ENCODE measurements at places on chromosomes 5 and 9. TPM values are rescaled to one million over a fixed set of nuclear protein-coding genes. Genes with fewer than 3 reads are reported as not detected.
A peak's percentile ranks its signal among the peaks of the same experiment; 100 is the strongest.

CDX1 gene
- polyA plus RNA-seq: not detected

GRCh38 chr9:22100626-22101025 lies 91.5 kb upstream of the CDKN2B start:
- no peak overlapping the region for H3K27ac ChIP-seq
- no peak overlapping the region for H3K4me3 ChIP-seq
- DNase-seq: no peak

DNA sequence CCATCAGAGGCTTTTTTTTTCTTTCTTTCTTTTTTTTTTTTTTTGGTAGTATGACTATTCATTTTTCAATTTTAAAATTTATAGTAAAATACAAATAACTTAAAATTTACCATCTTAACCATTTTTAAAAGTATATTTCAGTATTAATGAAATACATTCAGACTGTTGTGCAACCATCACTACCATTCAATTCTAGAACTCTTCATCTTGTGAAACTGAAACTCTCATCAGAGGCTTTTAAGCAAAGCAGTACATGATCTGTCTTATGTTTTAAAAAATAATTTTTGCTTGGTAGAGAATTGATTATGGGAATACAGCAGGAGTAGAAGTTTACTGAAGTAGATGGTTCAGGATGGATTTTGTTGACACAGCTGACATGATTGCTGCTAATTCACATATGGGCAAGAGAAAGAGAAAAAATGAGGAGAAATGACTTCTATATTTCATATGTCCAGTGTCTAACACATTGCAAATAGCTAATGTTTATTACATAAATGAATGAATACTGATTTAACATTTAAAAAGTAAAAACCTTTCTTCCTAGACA lies 13.4 kb downstream of the ELOVL7 start:
- H3K36me3 ChIP-seq: no peaks in the 10 kb centered on the region
- no peak overlapping the region for H3K27ac ChIP-seq
- H3K4me3 ChIP-seq: no peak overlapping the region
- no peak for DNase-seq
- H3K27me3 ChIP-seq: peaks cover 3% of the 10 kb centered on the region

DNA sequence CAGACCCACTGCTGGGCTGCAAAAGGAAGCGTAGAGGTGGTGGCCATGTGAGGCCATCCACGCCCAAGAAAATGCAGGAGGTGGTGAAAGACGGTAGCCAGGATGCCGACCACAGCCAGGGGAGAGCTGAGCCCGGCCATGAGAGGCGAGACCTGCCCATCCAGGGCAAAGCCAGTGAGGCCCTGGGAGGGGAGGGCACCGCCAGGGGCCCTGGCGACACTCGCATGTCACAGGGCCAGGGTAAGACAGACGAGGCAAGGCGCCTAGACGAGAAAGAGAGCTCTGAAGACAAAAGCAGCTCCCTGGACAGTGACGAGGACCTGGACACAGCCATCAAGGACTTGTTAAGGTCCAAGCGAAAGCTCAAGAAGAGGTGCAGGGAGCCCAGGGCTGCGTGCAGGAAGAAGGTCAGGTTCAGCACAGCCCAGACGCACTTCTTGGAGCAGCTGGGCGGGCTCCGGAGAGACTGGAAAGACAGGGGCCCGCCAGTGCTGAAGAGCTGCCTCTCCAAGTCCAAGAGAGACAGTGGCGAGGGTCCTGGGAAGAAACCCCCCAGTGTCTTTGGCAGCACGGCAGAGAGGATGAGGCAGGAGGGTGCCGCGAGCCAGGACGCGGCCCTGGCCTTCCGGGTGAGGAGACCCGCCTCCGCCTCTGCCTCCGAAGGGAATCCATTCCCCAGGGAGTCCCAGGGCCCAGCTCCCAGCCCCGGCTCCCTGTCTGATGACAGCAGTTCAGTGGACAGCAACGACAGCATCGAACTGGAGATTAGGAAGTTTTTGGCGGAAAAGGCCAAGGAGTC lies 6.9 kb downstream of the PPP1R26 start:
- H3K4me3 ChIP-seq: no peak overlapping the region
- no peak for DNase-seq
- H3K4me1 ChIP-seq: peaks cover 4% of the 10 kb centered on the region
- peaks cover 47% of the 10 kb centered on the region for H3K27me3 ChIP-seq
- no peaks in the 10 kb centered on the region for H3K36me3 ChIP-seq

DNA sequence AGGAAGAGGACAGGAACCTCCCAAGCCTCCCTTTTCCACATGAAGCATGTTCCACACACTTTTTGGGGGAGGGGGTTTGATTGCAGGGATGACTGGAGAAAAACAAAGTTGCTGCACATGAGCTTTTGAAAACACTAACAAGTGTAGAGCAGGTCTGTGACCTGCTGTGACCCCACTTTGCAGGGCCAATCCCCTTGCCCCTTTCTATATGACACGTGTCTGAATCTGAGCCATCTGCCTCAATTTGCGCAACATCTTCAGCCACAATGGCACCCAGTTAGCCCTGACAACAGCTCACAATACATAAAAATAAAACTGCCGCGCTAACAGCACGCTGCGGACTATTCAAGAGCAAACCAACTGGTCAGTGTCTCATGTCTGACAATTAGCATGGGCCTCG lies 227.8 kb upstream of the TBCA start:
- peaks cover 12% of the 10 kb centered on the region for H3K36me3 ChIP-seq
- DNase-seq: no peak
- H3K27ac ChIP-seq: no peak overlapping the region
- no peaks in the 10 kb centered on the region for H3K27me3 ChIP-seq

FREM1 gene
- polyA plus RNA-seq: not detected

DNA sequence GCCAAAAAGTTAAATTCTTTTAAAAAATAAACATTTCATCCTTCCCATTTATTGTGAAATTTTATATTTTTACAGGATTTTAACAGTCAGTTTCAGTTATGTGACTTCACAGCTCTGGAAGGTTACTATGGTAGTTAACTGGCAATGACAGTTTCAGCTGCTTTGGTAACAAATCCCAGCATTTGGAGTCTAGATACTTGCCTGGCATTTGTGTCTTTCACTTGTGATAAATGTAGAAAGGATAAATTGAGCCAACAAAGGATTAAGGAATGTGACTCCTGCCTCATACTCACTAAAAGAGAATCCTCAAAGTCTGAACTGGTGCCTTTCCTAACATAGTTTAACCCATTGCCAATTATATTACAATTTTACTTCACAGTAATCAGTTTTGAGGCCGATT lies 315.5 kb downstream of the FER start:
- no peaks in the 10 kb centered on the region for H3K4me1 ChIP-seq
- H3K27ac ChIP-seq: no peak overlapping the region
- H3K27me3 ChIP-seq: no peaks in the 10 kb centered on the region
- peaks cover 11% of the 10 kb centered on the region for H3K36me3 ChIP-seq
- no peak overlapping the region for H3K4me3 ChIP-seq
- DNase-seq: no peak

GRCh38 chr9:134889386-134890154 lies 9.0 kb downstream of the FCN2 start:
- DNase-seq: no peak
- H3K4me1 ChIP-seq: no peaks in the 10 kb centered on the region
- no peak overlapping the region for H3K27ac ChIP-seq
- H3K36me3 ChIP-seq: no peaks in the 10 kb centered on the region
- H3K27me3 ChIP-seq: peaks cover 9% of the 10 kb centered on the region
- no peak overlapping the region for H3K4me3 ChIP-seq

RORB gene
- not detected for polyA plus RNA-seq

DNA sequence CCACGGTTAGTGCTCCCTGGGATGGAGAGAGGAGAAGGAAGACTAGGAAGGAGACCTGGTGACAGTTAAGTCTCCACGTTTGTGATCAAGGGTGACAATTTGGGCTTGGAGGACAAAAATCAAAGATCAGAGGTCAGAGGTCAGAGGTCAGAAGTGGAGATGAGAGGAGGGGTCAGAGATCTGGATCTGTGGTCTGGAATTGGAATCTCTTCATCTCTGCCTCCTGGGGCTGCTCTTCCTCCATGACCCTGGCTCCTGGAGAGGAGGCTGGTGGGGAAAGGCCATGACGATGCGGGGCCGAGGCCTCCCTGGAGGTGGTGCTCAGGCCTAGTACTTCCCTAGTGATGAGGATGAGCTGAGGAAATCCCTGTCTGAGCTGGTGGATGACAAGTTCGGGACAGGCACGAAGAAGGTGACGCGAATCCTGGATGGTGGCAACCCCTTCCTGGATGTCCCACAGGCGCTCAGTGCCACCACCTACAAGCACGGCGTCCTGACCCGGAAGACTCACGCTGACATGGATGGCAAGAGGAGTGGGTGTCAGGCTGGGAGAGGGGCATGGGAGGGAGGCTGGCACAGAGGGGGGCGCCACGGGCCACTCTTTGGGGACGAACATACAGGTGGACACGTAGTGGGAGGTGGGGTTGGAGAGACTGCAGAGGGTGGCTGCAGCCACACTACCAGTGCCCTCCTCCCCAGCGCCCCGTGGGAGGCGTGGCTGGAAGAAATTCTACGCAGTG lies 41.0 kb downstream of the PSD2 start:
- DNase-seq: no peak
- H3K27me3 ChIP-seq: peaks cover 39% of the 10 kb centered on the region
- H3K27ac ChIP-seq: no peak overlapping the region
- H3K36me3 ChIP-seq: peaks cover 2% of the 10 kb centered on the region
- no peaks in the 10 kb centered on the region for H3K4me1 ChIP-seq

DNA sequence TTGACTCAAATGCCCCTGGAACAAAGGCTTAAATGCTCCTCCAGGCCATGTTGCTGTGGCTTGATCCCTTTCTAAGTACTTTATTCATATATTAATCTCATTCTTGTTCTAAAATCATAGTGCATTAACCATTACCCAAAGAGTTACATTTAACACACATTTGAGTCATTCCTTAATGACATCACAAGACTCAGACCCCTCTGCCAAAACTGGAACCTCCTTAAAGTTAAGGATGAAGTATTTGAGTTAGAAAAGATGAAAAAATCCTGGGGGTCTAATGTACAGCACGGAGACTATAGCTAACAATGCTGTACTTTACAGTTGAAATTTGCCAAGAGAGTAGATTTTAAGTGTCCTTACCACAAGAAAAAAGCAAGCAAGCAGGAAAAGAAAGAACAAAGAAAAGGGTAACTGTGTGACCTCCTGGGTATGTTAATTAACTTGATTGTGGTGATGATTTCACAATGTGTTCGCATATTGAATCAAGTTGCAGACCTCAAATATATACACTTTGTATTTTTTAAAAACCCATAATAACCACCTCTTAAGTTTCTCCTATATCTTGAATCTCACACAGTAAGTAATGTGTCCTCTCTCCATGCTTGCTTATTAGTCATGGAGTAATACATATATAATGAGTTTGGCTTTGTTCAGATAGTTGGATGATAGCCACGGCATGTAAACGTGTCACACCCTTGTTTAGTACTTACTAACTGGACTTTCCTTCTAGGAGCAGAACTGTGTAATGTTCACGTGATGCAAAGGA lies 376.9 kb downstream of the SEMA5A start:
- H3K27me3 ChIP-seq: no peaks in the 10 kb centered on the region
- no peaks in the 10 kb centered on the region for H3K4me1 ChIP-seq
- H3K27ac ChIP-seq: no peak overlapping the region
- no peak overlapping the region for H3K4me3 ChIP-seq
- DNase-seq: no peak

SOHLH1 gene
- polyA plus RNA-seq: not detected

- no peak overlapping the region for H3K27ac ChIP-seq
- DNase-seq: no peak
- H3K27me3 ChIP-seq: no peaks in the 10 kb centered on the region
- no peaks in the 10 kb centered on the region for H3K4me1 ChIP-seq
- no peak overlapping the region for H3K4me3 ChIP-seq
- H3K36me3 ChIP-seq: no peaks in the 10 kb centered on the region
Measured at GRCh38 chr5:3518051-3518450, 77.6 kb upstream of the IRX1 start.

PFN3 gene
- polyA plus RNA-seq: not detected

DNA sequence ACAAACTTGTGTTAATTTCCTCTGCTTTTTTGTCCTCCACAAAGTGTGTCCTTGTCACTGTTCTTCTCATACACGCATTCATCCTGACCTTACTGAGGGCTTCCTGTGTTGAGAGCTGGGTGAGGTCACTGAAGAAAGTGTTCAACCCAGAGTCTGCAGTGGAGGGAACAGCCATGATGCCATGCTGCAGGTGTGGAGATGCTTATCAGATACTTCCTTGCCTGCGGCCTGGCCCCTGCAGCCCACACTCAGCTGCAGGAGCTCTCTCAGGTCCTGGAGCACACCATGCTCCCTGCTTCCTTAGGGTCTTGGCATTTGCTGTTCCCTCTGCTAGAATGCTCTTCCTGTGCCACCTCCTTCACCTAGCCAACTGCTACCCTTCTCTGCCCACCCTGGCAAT lies 108.1 kb upstream of the SPRY4 start:
- DNase-seq: peak; percentile 57
- peak overlapping the region; percentile 50 for H3K27ac ChIP-seq
- H3K4me1 ChIP-seq: peaks cover 34% of the 10 kb centered on the region

- no peak for DNase-seq
- H3K27me3 ChIP-seq: peaks cover 3% of the 10 kb centered on the region
- H3K27ac ChIP-seq: no peak overlapping the region
- no peak overlapping the region for H3K4me3 ChIP-seq
Measured at GRCh38 chr5:175460552-175460951, 16.6 kb upstream of the DRD1 start.

EMB gene
- 164 TPM for polyA plus RNA-seq

- H3K36me3 ChIP-seq: no peaks in the 10 kb centered on the region
- H3K27me3 ChIP-seq: no peaks in the 10 kb centered on the region
- DNase-seq: no peak
- H3K4me1 ChIP-seq: peaks cover 10% of the 10 kb centered on the region
Measured at GRCh38 chr5:180975338-180975737, 13.3 kb upstream of the BTNL3 start.

- H3K27me3 ChIP-seq: peaks cover 22% of the 10 kb centered on the region
- DNase-seq: peak; percentile 7
- peak overlapping the region; percentile 88 for H3K4me3 ChIP-seq
- H3K4me1 ChIP-seq: peaks cover 16% of the 10 kb centered on the region
Measured at GRCh38 chr9:92807757-92808725, 43.4 kb upstream of the BICD2 start.

CCDC192 gene
- not detected for polyA plus RNA-seq

GRCh38 chr5:9245071-9245470 lies 300.8 kb downstream of the SEMA5A start:
- no peaks in the 10 kb centered on the region for H3K36me3 ChIP-seq
- H3K27me3 ChIP-seq: peaks cover 5% of the 10 kb centered on the region
- H3K4me1 ChIP-seq: no peaks in the 10 kb centered on the region
- H3K4me3 ChIP-seq: no peak overlapping the region
